Calu3 (cell line): ENCODE measurements at places on chromosomes 4 and X.

DNA sequence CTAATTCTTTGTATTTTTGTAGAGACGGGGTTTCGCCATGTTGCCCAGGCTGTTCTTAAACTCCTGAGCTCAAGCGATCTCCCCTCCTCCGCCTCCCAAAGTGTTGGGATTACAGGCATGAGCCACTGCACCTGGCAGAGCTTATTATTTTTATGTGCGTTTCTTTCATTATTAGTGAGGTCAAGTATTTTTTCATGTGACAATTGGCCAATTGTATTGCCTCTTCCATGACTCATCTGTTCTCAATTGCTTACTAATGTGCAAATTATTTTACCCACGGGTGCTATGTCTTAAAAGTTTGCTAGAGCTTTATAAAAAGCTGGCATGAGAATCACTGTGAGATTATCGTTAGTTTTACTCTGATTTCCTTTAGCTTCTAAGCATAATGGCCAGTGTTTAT lies 13.0 kb upstream of the ARX start:
- DNase-seq = peak; percentile 21

- no peak for DNase-seq
Measured at GRCh38 chrX:136467303-136467702, 20.4 kb upstream of the BRS3 start.

GRCh38 chr4:139887376-139887802 lies 221.8 kb downstream of the MGST2 start:
- no peak for DNase-seq

DNA sequence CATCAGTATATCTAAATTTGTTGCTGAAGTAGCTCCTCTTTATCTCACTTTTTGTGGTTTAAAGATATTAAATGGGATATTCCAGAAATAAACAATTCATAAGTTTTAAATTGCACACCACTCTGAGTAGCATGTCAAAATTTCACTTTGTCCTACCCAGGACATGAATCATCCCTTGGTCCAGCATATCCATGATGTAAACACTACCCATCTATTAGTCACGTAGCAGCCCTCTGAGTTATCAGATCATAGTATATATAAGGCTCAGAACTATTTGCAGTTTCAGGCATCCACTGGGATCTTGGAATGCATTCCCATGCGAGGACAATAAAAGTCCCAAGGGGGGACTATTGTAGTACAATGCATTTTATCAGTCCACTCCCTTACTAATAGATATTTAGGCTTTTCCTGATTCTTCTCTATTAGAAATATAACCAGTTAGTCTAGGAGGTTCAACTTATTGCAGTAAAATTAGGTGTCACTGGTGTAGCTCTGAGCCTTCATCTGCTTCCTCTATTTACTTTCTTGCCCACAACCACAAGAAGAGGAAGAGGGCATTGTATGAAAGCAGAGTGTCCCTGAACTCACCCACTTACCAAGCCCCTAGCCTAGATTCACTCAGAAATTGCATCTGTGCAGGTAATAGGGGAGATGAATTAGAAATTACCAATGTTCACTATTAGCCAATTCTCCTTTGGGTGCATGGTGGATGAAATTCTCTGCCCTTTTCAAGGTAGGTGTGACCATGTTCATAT lies 409.8 kb upstream of the GALNT7 start:
- no peak for DNase-seq

DNA sequence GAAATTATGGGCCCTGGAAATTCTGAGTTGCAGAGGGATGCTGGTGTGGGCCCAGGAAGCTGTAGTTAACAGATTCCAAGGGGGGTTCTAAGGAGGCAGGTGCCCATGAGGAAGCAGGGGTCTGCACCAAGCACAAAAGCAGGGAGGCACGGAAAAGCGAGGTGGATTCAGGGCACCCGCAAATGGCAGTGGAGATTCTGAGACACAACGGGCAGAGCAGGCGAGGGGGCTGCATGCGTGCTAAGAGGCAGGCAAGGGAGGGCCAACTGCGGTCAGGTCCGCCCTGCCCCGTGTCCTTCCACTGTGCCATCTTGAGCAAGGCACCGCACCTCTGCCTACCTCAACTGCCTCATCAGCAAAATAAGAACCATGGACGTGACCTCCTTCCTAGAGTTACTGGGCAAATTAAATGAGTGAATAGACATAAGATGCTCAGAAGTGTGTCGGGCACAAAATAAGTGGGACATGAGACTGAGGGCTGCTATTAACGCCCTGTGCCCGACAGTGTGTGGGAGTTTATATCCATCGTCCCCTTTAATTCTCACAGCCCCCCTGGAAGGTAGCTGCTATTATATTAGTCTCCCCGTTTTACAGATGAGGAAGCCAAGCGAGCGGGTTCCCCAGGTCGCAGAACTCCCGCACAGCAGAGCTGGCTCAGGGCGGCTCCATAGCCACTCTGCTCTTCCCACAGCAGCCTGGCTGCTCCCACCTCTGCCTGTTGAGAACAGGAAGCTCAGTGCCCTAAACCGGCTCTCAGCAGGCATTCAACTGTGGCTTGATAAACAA lies 67.6 kb downstream of the PPP2R2C start:
- no peak for DNase-seq

DNA sequence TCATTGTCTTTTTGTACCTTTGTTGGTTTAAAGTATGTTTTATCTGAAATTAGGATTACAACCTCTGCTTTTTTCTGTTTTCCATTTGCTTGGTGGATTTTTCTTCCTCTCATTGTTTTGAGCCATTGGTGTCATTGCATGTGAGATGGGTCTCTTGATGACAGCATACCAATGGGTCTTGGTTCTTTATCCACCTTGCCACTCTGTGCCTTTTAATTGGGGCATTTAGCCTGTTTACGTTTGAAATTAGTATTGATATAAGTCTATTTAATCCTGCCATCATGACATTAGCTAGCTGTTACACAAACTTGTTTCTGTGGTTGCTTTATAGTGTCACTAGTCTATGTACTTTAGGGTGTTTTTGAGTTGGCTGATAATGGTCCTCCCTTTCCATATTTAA lies 145.7 kb downstream of the GUCY2F start:
- DNase-seq = no peak

GRCh38 chr4:52096048-52096447 lies 44.9 kb downstream of the SPATA18 start:
- no peak for DNase-seq

DNA sequence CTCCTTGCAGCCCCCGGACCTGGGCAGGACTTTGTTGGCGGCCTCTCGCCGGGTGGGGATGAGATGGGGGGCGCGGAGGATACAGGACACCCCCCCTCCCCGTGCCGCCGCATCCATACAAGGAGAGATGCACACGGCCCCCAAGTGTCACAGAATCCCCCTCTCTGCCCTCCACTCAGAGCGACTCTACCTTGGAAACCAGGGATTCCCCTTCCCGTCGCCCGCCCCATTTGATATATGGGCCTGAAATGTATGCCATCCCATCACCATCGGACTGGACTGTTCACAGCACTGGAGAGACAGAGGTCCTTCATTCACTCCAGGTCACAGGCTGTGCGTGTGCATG lies 426 bp downstream of the PORCN start:
- DNase-seq = no peak

DNA sequence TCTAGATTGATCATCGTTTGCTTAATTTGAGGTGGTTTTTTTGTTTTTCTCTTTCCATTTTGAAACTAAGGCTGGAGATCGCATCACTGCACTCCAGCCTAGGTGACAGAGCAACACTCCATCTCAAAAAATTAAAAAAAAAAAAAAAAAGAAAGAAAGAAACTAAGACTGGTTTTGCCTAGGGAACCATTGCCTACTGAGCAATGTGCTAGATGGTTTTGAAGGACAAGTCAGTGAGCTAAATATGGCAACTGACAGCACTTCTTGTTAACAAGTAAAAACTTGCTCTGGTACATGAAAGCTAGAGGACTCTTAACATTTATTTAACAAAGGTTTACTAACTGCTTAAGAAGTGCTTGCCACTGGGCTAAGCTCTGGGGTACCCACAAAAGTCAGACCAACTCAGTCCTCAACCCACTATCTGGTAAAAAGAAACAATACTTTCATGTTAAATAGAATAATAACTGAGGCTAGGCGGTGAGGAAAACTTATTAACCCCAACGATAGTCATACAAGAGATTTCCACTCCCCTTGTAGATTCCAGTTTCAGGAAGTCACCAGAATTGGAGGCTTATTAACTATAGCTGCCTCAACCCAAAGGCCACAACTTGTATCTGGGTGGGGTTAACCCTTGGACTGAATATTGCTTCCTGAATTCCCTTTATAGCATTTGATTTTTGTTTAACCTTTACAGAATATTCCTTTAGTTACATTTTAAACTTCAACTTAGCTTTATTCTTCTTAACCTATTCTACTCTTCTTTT lies 111.6 kb downstream of the FRYL start:
- DNase-seq = peak; percentile 6
